Ureter (tissue), 1 donor: ENCODE measurements at places on chromosomes 13 and 19. TPM values are rescaled to one million over a fixed set of nuclear protein-coding genes. Genes with fewer than 3 reads are reported as not detected.
A peak's percentile ranks its signal among the peaks of the same experiment; 100 is the strongest.

DNA sequence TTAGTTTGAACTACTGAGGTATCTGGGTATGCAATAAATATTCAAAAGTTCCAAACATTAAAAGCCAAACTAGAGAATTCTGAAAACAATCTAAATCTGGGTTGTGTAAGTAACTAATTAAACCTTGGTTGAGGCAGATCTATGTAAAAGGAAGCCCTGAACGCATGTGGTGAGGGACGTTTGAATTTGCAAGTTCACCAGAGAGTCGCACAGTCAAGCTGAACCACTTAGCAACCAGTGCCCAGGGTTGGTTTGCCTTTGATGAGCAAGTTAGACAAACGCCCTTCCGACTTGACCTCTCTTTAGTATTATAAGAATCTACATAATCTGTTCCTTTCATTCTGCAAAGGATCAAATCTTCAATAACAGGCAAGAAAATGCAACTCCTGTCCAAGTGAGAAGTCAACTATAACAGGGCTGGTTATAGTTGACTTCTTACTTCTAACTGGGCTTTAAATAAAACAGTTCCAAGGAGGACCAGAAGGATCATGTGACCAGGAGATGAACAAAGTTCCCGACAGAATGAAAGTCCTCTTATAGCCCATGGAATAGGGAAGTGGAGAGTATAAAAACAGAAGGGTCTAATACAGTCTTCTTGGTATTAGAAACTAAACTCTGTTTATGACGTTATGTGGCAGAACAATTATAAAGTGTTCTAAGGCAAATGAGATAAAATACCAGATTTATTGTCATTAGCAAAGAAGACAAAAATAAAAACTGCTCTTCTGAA, 40.6 kb downstream of the PHF11 start:
- DNase-seq: no peak

- DNase-seq: no peak
These were observed 62.3 kb downstream of the GADD45B start for GRCh38 chr19:2538096-2538757.

DNA sequence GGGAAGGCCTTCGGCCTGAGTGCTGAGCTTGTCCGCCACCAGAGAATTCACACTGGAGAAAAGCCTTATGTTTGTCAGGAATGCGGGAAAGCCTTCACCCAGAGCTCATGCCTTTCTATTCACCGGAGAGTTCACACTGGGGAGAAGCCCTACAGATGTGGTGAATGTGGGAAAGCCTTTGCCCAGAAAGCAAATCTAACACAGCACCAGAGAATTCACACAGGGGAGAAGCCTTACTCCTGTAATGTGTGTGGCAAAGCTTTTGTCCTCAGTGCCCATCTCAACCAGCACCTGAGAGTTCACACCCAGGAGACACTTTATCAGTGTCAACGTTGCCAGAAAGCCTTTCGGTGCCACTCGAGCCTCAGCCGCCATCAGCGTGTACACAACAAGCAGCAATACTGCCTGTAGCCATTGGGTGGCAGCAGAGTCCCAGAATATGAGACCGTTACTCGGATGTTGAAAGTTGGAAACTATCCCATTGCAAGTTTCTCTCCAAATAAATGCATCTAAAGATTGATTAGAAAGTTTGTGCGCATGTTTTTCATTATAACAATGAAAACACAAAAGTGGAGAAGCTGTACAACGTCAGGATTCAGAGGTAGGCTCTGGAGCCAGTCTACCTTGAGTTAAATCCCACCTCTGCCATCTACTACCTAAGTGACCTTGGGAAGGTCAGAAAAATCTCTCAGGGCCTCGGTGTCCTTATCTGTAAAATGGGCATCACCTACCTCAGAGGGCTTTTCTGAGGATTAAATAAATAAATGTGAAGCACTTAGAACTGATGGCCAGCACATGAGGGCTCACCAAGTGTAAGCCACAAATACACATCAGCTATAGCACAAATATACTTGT, 21.1 kb downstream of the ZNF473 start:
- DNase-seq: peak; percentile 57

DNA sequence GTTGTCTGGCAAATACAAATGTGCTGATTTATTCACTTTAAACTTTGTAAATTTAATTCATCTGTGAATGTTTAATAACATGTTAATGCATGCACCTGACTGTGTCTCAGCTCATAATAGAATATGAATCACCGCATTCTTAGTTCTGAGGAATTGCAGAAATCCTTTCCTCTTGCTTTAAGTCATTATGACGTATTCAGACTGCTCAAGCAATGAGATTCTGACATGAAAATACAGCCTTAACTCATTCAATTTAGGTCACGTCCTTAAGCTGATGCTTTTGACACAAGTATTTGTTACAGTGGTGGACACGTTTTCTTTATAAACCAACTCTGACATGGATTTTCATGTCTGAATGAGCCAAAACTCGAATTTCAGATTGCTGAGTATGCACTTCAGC, 541.0 kb upstream of the KLF12 start:
- no peak for DNase-seq

The CABP5 gene
- not detected for total RNA-seq
